ENCODE measurements at places on chromosomes 3 and 15. TPM values are rescaled to one million over a fixed set of nuclear protein-coding genes. Genes with fewer than 3 reads are reported as not detected.
A peak's percentile ranks its signal among the peaks of the same experiment; 100 is the strongest.

Gene P2RY12
- 11.5 TPM for total RNA-seq

Gene PAQR5
- 8.1 TPM for total RNA-seq

Gene ULK4
- 13.3 TPM for total RNA-seq

Gene RBP2
- total RNA-seq = not detected

Gene CCDC13
- total RNA-seq = 1.7 TPM

Gene CCR1
- 7.4 TPM for total RNA-seq

Gene FAM227B
- 8.6 TPM for total RNA-seq

Gene UMPS
- total RNA-seq = 11.0 TPM

Gene CPA3
- total RNA-seq = 2.5 TPM

GRCh38 chr15:74319596-74320351, 47.7 kb downstream of the CYP11A1 start:
- DNase-seq = no peak

DNA sequence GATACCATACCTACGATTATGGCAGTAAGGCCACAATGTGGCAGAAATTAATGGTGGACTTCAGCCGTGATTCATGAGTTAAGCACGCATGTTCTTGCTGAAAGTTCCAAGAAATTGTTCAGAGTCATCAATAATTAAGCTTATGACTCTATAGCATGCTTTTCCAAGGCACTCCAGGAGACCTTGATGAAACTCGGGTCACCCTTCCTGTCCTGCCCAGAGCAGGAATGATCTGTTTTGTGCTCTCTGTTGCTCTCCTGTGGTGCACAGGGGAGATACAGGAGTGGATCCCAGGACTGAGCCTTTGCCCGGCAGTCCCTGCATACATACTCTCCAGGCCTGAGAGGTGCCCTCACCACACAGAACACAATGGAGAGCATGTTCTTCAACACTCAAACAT, 141.6 kb upstream of the SLC2A2 start:
- DNase-seq = no peak

GRCh38 chr3:2839876-2840275, 270.3 kb downstream of the IL5RA start:
- no peak for DNase-seq

GRCh38 chr3:21142031-21142430, 609.0 kb downstream of the ZNF385D start:
- DNase-seq = no peak

GRCh38 chr3:194974468-194975135, 288.9 kb downstream of the FAM43A start:
- no peak for DNase-seq

DNA sequence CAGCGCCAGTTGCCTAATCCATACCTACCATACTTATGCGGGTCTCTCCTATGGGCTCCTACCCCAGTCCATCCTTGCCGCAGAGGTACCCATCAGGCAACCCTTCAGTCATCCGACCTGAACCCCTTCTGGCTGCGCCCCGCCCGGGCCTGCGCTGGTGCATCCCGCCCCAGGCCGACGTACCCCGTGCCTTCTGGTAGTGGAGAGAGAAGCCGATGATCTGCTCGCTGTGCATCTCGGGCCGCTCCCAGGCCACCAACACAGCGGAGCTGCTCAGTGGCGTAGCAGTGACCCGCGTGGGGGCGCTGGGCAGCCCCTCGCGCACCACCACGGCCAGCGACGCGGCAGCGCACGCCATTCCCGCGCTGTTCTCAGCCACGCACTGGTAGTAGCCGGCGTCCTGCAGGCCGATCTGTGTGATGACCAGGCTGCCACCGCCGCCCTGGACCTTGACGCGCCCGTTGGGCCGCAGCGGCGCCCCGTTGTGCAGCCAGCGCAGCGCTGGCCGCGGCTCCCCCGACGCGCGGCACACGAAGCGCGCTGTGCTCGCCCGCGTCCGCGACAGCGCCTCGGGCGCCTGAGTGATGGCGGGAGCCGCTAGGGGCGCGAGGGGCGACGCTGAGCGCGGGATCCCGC, 17.9 kb upstream of the IGDCC3 start:
- DNase-seq = no peak

DNA sequence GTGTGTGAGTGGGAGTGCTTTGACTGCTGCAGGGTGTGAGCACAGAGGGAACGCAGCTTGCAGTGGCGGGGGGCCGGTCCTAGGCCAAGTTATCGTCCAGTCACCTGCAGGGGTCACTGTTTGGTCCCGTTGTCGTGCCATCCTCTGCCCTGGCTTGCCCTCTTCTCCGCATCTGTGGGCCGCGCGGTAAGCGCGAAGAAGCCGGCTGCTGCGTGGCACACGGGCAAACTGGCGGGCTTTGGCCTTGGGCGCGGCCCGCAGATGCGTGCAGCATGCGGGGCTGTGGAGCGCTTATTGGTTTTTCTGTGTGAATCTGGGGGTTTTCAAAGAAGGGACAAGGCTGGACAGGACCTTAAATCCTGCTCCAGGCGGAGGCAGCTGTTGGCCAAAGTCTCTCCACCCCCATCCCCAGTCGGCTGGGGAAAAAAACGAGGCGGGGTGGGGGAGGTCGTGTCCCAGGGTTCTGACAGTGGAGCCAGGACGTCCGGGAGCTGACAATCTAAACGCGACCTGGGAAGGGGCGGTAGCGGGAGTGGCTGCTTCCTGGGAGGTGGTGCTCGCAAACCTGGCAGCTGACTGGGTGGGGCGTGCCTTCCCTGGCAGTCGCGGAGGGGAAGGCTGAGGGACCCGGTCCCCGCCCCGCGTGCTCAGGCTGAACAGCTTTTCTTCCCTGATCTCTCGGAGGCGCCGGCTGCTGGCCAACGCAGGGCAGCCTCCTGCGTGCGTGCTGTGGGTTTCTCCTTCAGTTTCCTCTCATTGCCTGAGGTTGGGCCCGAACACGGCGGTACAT, 39.7 kb upstream of the VEPH1 start:
- DNase-seq = peak; percentile 62

DNA sequence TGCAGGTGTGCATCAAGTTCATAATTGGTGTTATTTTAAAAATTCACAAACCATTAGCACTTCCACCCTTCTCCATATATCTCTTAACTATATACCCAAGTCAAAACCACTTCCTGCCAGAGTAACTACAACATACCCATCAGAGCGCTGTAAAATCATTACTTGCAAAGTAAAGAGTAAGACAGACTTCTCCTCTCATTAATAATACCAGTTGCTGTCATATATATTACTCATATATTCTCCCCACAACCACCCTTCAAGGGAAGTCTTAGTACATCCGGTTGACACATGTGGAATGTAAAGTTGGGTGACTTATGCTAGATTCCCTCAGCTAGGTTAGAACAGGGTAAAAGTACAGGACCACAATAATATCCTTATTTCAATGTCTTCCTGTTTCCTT, 5.6 kb downstream of the TERC start:
- DNase-seq = no peak

DNA sequence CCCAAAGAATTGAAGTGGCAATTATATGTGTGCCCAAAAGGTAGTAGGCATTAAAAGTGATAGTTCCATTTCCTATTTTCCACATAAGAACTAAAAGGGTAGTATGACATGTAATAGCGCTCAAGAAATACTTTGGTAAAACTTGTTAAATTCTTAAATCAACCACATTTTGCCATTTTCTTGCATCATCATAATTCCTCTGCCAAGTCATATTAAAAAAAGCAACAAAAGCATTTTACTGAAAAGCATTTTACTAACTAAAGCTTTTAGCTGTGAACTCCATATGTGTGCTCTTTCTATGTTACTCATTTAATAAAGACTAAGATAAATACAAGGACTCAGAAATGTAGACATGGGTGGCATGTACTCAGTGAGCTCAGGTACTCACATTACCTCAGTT, 70.1 kb downstream of the GPR160 start:
- no peak for DNase-seq

DNA sequence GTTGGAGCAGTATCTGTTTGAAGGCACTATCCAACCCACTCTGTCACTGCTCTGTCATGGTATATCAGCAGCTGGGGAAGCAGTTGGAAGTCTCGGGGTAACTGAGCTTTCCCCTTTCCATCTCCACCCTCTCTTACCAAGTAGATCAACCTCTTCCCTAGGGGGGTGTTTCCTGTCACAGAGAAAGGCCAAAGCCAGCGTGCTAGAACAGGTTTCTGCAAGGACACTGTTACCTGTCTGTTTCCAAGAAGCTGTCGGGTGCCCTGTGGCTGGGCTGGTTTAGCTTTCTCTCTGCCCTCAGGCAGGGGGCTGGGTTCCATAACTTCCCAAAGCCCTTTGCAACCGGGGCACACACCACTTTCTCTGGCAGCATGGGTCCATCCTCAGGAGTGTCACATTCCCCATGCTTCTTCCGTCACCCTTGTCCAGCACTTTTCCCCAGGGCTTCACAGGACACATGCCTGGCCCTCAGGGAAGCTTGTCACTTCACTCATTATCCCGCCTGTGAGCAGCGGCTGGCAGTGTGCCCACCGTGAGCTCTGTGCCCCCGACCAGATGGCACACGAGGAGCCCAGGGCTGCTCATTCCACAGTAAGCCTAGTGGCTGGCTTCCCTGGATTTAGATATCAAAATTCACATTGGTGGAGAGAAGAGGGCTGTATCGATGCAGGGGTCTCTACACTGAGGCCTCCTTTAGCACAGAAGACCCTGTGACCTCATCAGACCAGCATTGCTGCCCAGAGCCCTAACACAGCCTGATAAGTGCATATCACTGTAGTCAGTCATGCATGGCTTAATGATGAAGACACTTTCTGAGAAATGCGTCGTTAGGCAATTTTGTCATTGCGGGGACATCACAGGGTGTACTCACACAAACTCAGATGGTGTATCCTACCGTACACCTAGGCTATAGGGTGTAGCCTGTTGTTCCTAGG, 205.8 kb downstream of the SLCO3A1 start:
- no peak for DNase-seq

DNA sequence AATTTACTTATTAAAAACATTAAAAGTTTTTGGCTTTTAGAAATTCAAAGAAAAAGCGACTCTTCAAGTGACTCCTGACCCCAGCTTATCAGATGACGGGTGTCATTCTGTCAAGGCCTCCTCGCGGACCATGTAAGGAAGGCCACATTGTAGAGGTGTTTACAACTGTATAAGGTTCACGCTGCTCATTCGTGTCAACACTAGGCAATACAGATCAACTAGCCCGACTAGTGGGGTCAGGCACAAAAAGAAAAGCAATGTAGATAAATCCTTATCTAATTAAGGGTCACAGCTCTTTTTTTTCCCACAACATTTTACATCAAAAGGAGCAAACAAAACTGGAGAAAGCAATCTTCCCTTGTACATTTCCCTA, 207.5 kb upstream of the NR2F2 start:
- no peak for DNase-seq

DNA sequence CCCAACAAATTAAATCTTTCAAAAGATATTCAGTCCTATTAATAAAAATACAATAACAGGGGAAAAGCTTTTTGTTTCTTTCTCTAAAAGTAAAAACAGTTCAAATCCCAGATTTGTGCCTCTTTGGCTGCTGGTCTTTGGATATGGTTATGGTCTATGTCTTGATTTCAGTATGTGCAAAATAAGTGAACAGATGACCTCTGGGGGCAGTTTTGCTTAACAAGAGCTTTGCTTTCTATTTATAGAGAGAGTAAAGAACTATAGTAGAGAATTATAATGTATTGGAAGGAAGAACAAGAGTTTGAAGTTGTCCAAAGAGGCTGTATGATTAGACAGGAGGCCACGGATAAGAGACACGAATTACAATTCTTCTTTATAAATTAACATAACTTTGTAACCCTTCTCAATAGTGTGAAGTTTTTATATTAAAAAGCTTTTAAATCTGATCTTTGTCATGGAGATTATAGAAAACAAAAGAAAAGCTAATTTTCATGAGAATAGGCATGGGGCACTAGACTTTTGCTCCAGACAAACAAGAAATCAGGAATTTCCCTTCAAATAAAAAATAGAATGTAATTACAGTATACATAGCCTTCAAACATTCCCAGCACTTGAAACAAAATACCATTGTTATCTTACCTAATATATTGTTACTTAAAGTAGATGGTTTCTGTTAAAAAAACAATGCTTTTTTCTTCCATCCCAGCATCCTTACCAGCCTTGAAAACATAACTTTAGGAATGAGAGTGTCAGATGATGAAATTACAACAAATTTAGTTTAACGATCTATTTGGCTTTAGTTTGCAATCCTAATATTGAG, 432.7 kb upstream of the ARHGEF26 start:
- no peak for DNase-seq

GRCh38 chr15:51496246-51496645, 126.3 kb downstream of the DMXL2 start:
- no peak for DNase-seq

- no peak for DNase-seq
Observed at GRCh38 chr15:100236981-100237720, 104.6 kb downstream of the ADAMTS17 start.

GRCh38 chr3:114847564-114847963, 299.5 kb downstream of the ZBTB20 start:
- DNase-seq = no peak

DNA sequence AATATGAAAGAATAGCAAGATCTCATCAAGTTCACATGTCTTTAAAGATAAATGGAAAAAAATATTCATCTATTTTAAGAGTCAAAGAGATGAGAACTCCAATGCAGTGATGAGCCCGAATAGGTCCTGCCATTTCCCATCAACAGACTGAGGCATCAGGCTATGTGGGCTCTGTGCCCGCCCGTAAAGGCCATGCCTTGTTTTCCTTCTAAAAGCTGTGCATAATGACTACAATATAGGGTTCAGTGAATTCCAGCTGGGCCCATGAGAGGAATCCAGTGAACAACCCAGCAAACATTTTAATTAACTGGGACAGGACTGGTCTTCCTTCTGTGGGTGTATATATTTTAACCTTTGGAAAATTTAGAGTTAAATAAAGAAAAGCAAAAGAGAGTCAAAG, 44.6 kb downstream of the RASGRP1 start:
- no peak for DNase-seq

- no peak for DNase-seq
Observed at GRCh38 chr3:157514371-157514895, 11.2 kb upstream of the VEPH1 start.

GRCh38 chr3:39222462-39222861, 30.1 kb upstream of the XIRP1 start:
- DNase-seq = no peak

DNA sequence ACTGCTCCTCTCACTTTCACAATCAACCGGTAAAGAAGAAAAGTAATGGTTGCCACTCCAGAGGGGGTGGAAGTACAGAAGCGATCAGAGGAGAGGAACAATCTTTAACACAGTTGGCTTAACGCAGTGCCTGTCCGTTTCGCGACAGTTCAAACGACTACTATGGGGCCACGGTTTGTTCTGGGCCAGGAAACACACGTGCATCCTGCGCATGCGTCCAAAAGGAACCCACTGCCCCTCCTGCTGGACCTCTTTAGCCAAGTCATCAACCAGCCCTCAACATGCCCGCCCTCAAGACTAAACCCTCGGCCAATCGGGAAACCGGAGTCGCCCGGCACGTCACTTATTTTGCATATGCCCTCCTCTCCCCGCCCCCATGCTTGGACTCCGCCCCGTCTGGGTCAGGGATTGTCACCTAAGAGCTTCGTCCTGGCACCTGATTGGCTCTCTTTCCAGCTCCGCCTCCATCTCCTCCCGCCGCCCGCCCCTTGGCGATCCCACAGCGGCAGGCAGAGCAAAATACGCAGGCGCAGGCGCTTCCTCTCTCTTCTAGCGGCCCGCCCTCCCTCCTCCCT, 345 bp upstream of the CDV3 start:
- peak; percentile 100 for DNase-seq

GRCh38 chr15:100580414-100580813, 21.6 kb downstream of the LINS1 start:
- DNase-seq = no peak

Data from tibial nerve (tissue), 4 donors.